ENCODE measurements at places on chromosomes 7 and 10.

DNA sequence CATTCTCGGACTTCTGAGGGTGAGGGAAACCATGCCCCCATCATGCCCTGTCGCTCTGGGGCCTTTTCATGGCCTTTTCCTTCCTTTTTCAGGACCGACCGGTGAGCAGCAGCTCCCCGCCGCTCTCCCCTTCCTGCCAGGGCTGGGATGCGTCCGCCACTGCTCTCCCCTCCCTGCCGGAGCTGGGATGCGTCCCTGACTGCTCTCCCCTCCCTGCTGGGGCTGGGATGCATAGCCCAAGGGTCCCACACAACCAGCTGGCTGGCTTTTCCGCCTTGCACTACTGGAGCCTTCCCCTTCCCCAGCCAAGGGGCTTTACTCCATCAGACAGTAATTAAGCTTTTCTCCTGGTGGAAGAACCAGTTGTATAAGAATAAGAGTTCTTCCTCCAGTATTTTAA, 129.7 kb upstream of the COBL start:
- DNase-seq: no peak

DNA sequence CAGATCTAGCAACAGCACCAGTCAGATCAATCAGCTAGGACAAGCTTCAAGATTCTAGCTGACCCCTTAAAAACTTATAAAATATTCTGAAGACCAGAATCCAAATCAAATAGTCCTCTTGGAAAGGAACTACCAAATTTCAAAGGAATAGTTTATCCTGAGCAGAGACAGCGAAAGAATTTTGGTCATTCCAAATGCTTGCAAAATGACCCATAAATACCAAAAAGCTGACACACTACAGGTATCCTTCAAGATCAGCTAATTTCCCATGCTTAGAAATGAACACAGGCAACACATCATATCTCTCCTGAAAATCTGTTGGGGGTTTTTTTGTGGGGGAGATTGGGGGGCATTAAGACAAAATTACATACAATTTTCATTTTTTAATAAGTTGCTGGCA, 78.8 kb downstream of the PDSS1 start:
- no peak for DNase-seq

- peak; percentile 90 for DNase-seq
Measured at GRCh38 chr10:103451091-103451813, 918 bp downstream of the CALHM2 start.

DNA sequence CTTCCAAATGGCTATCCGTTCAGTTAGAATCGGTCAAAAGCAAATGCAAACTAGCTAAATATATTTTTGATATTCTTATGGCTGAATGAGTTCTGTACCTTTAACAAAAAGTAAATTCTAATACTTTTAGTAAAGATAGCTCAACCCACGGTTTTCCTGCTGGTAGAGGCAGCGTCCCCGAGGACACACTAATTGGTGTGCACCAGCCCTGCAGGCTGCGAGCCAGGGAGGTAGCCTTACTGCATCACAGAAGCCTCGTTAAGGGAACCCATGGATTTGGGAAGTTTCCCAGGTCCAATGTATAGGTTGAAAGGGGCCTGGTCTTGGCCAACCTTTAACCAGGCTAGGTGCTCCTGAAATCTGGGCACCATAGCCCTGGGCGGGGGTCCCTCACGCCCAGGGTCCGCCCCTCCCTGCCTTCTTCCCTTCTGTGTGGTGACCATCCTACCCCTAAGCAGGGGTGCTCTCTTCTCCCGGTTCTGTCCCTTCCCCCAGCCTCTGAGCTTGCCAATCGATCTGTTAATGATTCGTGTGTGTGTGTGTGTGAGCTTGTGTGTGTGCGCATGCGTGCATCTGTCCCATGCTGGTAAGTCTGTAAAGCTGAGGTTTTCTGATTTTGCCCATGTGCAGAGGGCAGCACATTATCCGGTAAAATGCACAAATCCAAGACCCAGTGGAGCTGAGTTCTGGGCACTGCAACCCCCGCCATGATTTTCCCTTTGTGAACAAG, 191.7 kb downstream of the TCERG1L start:
- no peak for DNase-seq

DNA sequence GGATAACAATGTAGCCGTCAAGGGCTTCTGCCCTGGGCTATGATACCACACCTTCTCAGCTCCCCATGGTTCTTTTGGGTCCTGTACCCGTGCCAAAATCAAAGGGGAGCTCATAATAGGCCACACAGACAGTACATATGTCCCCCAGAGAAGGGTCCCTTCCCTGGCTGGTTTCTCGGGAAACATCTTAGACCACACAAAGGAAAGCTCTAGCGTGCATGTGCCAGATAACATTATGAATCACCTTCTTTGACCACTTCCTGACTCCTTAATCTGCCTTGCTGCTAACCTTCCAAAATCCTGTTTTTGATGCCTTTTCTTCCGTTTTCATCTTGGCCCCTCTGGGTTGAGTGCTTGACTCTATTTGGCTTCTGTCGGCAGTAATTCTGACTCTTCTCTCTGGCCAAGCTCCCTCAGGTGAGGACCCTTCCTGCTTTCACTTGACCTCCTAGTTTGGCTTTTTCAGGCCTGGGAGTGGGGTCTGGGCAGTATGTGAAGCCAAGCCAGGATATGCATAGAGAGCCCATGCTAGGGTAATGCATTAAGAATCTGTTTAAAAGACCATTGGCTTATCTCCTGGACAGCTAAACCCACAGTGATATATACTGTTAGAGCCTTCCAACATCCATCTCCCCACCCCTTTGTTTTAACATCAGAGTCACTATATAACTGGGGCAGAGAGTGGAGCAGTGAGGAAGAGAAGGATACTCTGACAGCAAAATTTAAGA, 84.8 kb downstream of the ANLN start:
- DNase-seq: no peak

DNA sequence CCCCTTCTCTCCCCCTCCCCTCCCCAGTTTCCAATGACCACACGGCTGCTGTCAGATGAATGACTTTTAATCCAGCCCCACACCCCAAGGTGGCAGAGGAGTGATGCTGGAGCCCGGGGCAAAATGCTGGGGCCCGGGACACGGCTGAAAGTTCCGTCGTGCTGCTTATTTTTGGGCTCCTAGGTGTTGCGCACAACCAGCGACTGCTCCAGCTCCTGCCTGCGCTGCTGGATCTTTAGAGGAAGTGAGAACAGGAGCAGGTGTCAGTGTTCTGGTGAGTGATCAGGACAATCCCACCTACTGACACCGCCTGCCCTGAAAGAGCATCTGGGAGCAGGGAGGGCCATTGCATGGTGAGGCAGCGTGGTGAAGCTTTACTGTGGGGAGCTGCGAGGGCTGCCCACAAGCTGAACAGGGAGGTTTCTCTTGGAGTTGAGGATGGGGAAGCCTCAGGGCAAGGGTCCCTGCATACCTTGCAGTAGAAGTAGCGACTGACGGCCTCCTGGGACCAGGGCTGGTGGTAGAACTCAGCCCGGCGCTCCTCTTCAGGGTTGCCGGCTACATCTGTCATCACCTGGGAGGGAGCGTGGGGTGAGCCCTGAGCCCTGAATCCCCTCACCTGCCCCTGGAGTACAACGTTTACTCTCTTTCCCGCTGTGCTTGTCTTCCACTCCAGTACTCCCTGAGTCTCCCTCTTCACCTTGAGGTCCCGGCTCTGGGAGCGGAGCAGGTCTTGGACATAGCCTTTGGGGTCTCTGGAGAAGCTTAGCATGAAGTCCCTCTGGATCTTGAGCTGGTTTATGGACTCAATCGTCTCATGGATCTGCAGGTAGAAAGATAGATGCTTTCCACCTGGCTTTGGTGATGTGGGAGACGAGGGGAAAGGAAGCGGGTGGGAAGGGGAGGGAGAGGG, 6.9 kb downstream of the CHPF2 start:
- DNase-seq: no peak
